ENCODE measurements at places on chromosomes 2 and 18.

GRCh38 chr2:70513738-70514137, 39.9 kb downstream of the TGFA start:
- no peak for DNase-seq

DNA sequence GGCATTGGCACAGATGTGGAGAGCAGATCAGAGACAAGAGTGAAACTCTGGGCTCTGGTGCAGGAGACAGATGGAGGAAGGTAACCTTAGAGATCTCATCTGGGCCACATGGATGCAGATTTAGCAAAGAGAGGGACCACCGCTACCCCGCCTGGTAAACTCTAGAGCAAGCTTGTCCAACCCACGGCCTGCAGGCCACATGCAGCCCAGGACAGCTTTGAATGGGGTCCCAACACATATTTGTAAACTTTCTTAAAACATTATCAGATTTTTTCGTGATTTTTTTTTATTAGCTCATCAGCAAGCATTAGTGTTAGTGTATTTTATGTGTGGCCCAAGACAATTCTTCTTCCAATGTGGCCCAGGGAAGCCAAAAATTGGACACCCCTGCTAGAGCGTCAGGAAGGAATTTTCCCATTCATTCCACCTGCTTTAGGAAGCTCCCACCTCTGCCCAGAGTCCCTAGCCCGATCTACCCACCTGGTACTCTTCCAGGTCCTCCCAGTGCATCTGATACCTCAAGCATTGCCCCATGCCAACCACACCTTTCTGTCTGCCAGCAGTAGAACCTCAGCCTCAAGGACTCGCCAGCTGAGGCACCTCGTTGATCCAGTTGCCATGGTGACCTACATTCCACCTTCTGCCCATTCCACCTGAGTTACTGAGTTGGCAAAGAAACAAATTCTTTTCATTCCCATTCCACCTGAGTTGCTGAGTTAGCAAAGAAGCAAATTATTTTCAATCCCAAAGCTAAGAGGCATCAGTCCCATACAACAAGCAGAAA, at the start of gene CIB4:
Gene CIB4 (minus strand): TSS at position 586 of the 784 bp plus-strand sequence. CDS start 52 bp downstream, at position 534.
- peak; percentile 34 for DNase-seq

- DNase-seq = no peak
Measured at GRCh38 chr2:179297927-179298326, 33.3 kb upstream of the SESTD1 start.

GRCh38 chr18:44786688-44787087, 106.0 kb downstream of the SETBP1 start:
- DNase-seq = no peak

DNA sequence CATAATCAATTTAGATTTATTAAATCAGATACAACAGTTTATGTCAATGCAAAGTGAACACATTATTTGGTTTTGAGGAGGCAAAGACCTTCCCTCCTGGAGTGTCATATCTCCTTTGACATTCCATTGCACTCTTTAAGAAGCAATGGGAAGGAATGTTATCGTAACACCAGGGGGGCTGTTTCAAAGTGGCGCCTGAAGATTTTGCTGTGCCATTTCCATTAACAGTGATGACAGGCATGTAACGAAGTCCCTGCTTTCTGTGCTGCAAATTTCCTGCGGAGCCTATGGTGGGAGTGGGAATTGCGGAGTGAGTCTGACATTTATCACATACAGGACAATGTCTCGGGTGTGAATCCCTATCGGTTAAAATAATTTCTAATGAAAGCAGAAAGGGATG, 499.6 kb upstream of the RAB6C start:
- DNase-seq = no peak

DNA sequence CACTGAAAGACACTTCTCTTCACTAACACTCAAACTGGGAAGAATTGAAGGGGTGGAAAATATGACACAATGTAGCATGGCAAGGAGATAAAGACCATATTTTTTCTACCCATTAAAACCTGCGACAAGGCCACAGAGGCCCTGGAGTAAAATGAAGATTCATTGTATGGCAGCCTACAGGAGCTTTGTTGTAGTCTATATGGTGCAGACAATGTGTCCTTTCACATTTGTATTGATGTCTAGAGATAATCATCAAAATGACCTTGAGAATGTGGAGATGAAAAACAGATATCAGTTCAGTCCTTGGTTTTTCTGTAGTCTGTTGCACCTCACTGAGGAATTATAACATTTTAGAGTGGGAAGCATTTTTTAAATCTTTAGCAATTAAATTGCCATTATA, 80.1 kb downstream of the CSRNP3 start:
- no peak for DNase-seq

DNA sequence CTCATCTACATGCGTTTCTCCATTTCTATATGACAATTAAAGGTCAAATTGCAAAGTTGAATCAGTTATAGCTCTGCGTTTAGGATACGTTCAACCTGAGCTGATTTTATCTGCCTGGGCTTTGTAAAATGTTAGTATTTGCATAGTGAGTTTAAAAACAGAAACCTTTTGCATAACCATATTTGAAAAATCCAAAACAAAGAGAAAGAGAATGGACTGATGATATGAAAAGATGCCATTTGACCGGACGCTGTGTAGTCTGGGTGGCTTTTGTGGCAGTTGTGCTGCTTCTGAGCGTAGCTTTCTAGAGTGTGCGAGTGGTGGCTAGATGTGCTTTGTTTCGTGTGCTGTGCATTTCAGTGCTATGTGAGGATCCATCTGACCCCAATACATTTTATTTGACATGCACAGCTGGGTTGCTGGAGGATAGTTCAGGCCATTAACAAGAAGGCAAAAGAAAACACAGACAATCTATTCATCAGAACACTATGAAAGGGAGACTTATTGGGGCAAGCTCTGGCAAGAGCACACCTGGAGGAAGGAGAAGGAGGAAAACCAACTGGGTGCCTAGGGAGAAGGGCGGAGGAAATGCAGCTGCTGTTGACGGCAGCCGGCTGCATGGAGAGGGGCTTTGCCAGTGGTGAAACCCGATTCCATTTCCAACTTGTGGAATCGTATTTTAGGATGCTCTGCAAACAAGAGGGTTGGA, 126.8 kb downstream of the ACOXL start:
- DNase-seq = no peak

GRCh38 chr2:37672104-37672869, 845 bp upstream of the CDC42EP3 start:
- DNase-seq = peak; percentile 68

- DNase-seq = no peak
Measured at GRCh38 chr2:14615760-14616159, 16.8 kb upstream of the LRATD1 start.

- DNase-seq = no peak
Measured at GRCh38 chr2:112272669-112273068, 2.7 kb upstream of the ZC3H6 start.

DNA sequence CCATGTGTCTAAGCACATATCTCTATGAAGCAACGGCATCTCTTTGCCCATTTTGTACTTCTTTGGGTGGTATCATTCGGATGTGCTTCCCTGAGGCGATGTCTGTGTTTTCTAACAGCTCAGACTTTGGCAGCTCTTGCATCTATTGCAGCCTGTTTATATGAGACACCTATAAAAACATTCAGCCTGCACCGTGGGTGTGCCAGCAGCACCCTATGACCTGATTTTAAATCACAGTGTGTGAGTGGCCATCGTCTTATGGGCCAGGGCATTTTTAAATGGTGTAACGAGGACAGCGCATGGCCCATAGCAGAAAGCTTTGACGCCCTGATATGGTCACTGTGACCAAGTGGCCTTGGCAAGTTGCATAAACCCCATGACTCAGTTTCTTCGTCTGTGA, 12.9 kb downstream of the NPAS2 start:
- no peak for DNase-seq

DNA sequence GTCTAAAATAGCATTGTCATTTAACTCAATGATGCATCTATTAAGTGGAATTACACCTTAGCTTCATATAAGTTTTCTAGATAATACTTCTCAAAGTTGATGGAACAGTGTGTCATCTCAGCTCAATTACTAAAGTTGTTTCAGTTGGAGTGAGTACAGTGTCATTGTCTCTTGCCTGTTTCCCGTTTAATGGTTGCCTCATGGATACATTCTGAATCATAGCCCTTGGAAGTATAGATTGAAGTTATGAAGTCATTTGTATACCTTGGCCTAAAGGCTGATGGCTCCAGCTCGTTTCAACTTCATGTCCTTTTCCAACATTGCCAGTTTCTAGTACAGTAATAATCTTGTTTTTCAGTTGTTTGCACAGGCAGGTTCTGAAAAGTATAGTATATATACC, 130.5 kb upstream of the NOSTRIN start:
- no peak for DNase-seq

DNA sequence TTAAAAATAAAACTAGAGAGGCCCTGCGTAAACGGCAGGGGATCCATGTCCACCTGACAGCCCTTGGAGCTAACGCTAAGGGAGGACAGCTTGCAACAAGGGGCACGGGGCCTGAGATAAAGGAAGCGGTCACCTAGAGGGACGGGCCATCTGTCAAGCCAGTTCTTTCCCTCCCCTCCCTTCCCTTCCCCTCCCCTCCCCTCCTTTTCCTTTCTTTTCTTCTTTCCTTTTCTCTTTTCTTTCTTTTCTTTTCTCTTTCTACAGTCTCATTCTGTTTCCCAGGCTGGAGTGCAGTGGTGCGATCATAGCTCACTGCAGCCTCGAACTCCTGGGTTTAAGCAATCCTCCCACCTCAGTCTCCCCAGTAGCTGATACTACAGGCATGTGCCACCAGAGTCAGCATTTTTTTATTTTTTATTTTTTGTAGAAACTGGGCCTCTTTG, 34.5 kb upstream of the CTAGE1 start:
- DNase-seq = no peak

DNA sequence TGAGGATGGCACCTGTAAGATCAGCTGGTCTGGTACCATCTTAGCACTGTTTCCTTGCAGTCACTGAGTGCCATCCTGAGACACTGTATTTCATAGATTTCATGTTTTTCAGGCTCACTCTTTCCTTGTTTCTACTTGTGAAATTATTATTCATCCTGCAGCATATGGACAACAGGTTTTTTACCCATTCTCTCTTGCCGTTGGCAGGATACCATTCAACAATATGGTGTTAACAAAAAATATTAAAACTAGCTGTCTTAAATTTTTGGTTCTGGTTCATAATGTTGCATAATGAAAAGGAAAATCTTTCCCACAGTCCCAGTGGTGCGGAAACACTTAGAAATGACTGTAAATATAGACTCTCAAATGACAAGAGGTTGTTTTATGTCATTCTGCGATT, 23.1 kb upstream of the ATG16L1 start:
- no peak for DNase-seq

DNA sequence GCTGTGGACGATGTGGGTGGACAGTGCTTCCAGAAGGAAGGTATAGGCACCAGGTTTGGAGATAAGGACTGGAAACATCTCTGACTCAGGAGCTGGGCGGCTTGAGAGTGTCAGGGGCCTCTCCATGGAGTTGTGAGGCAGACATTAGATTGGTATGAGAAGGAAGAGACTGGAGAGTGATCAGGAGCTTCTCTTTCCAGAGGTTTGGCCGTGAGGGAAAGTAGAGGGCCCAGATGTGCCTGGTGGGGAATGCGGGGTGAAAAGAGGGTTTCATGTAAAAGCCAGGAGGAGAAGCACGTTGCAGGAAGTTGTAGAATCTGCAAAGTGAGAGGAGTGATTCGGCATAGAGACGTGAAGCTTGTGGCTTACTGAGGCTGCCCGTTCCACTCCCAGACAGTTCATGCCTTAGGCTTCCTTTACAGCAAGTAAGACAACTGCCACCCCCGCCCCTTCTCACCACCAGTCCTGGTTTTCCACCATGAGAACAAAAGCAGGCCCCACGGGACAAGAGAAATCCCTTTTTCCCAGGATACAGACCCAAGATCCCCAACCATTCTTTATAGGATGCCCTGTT, 166.3 kb upstream of the HDAC4 start:
- DNase-seq = no peak

GRCh38 chr2:121627525-121628050, 21.7 kb downstream of the CLASP1 start:
- DNase-seq = no peak

DNA sequence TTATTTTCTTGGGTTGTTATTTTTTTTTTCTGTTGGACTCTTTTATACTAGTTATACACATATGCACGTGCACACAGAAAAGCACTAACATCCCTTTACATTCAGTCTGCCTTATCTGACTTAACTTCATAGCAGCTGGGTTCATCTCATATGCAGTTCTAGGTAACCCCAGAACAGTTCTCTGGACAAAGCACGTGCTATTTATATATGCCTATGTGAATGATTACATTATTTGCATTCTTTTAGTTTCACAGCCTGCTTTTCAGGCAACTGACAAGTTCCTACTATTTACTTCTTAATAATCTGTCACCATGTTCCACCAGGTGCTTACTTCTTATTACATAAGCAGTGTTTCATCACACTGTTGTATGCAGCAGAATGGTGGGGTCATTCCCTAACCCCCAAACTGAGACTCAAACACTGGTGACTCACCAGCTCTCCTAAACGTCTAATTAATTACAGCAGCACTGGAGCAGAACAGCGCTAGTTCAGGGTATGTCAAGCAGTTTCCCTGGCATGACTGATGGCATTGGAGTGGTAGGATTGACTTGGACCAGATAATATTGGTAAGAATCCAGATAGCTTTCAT, 372.8 kb downstream of the CLIP4 start:
- no peak for DNase-seq

Data from NCI-H2029 (cell line).